ENCODE measurements at places on chromosomes 3 and 15. TPM values are rescaled to one million over a fixed set of nuclear protein-coding genes. Genes with fewer than 3 reads are reported as not detected.

Gene MFGE8
- total RNA-seq, result 78.6 TPM

- no peaks in the 10 kb centered on the region for H3K36me3 ChIP-seq
- no peak for DNase-seq
- no peaks in the 10 kb centered on the region for H3K27me3 ChIP-seq
- no peaks in the 10 kb centered on the region for H3K4me1 ChIP-seq
- H3K4me3 ChIP-seq, result no peak overlapping the region
- no peak overlapping the region for H3K27ac ChIP-seq
Measured at GRCh38 chr3:175502155-175502554, 643.0 kb downstream of the NAALADL2 start.

DNA sequence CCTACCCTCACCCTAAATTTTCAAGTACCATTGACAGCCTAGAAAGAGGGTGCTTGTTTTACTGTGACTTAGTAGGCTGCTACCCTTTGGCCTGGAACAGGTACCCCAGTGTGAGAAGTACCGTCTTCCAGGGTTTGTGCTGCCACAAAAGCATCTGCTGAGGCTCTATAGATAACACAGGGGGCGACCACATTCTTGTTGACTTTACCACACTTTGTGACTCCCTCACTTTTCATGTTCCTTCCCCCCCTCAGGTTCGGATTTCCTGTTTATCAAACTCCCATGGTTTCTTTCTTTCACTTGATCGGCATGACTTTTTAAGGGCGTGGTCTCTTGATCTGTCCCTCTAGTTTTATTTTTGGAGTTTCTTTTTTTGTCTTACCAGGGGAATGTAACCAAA is 23.5 kb downstream of the EXOG start:
- H3K27me3 ChIP-seq, result no peaks in the 10 kb centered on the region
- no peak for DNase-seq
- H3K27ac ChIP-seq, result no peak overlapping the region
- no peaks in the 10 kb centered on the region for H3K4me1 ChIP-seq
- H3K36me3 ChIP-seq, result peaks cover 4% of the 10 kb centered on the region
- no peak overlapping the region for H3K4me3 ChIP-seq

Gene DUOXA2
- not detected for total RNA-seq

DNA sequence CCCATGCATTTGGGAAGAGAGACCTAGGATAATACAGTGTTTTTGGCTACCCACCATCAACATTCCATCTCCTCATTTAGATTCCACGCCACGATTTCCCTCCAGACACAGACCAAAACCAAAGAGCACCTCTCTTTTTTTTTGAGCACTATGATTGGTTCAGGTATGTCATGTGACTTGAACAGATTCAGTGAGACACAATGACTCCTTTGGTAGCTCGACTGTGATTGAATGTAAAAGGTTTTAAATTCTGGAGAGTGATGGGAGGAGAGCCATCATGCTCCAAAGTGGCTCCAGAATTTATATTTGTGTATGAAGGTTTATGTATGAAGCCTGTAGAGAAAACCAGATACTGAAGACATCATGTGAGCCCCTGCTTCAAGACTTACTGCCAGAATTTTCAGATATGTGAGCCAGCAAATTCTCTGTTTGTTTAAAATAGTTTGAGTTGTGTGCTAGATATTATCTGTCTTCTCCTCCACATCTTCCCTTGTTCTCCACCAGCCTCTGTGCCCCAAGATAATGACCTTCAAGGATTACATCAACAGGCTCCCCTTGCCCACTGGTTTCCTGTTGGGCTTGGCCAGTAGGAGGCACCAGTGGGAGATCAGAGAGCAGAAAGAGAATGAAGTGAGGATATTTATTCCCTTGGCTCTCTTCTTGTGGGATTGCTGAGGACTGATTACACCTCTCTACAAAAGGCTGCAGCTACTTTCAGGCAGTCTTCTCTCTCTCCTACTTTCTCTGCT is 12.5 kb downstream of the MYD88 start:
- H3K4me1 ChIP-seq, result no peaks in the 10 kb centered on the region
- H3K27me3 ChIP-seq, result no peaks in the 10 kb centered on the region
- peak overlapping the region; percentile 64 for H3K27ac ChIP-seq
- DNase-seq, result peak; percentile 45
- no peak overlapping the region for H3K4me3 ChIP-seq

- H3K27me3 ChIP-seq, result no peaks in the 10 kb centered on the region
- peaks cover 4% of the 10 kb centered on the region for H3K4me1 ChIP-seq
- no peak for DNase-seq
- peaks cover 6% of the 10 kb centered on the region for H3K36me3 ChIP-seq
- H3K4me3 ChIP-seq, result no peak overlapping the region
- H3K27ac ChIP-seq, result no peak overlapping the region
Measured at GRCh38 chr3:4396542-4396941, 70.5 kb downstream of the SUMF1 start.

DNA sequence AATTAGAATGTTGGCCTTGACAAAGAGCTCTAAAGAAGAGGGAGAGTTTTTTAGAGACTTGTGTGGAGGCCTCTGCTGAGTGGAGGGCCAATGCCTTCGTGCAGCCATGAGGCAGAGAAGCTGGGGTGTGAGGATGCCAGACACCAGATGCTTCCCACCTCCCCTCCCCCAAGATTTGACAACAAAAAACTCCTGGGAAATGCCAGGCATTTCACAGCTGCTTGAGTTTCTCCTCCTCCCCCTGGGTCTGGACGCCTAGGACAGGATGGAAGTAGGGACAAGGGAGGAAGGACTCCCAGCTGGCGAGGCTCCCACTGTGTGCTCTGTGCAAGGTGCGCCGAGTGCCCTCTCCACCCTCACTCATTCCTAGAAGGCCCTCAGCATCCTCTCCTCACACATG is 20.1 kb downstream of the TGM4 start:
- no peaks in the 10 kb centered on the region for H3K27me3 ChIP-seq
- no peak for DNase-seq
- H3K4me1 ChIP-seq, result no peaks in the 10 kb centered on the region
- H3K4me3 ChIP-seq, result no peak overlapping the region
- no peaks in the 10 kb centered on the region for H3K36me3 ChIP-seq

DNA sequence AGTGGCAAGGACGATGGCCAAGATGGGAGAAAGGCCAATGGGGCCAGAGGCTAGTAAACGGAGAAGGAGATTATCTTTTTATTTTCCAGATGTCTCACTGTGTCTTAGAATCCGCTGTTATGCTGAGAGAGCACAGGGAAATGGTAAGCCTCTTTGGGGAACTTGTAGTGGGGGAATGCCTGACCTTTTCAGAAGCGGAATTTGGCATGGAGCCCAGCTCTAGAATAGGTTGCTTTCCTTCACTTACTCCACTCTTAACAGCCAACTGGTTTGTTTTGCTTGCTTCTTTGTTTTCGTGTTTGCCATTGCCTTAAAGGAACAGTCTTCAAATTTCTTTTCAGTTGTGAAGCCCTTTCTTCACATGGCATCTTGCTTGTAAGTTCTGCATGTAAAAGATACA is 316.2 kb upstream of the THRB start:
- H3K36me3 ChIP-seq, result no peaks in the 10 kb centered on the region
- no peaks in the 10 kb centered on the region for H3K27me3 ChIP-seq
- peak; percentile 74 for DNase-seq

All from lung (tissue), 17 donors.